ENCODE measurements at places on chromosomes 2 and 18.

GRCh38 chr2:158914066-158914465 is 54.4 kb upstream of the TANC1 start:
- DNase-seq, result no peak

DNA sequence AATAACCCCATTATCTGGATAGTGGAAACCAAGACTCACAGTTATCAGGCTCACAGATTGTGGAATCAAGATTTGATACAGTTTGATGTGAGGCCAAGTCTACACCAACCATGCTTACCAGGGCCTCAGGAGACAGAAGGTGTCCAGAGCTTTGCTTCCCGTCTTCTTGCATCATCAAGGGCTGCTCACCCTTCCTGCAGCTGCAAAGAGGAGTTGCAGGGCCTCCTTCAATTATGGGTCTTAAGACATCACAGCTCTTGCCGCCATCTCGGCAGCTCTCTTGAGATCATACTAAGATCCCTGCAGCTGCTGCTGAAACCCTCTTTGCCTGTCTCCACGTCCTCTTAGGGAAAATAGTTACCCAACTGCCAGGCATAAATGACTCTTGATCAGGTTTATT is 176.0 kb downstream of the MGAT5 start:
- no peak for DNase-seq

DNA sequence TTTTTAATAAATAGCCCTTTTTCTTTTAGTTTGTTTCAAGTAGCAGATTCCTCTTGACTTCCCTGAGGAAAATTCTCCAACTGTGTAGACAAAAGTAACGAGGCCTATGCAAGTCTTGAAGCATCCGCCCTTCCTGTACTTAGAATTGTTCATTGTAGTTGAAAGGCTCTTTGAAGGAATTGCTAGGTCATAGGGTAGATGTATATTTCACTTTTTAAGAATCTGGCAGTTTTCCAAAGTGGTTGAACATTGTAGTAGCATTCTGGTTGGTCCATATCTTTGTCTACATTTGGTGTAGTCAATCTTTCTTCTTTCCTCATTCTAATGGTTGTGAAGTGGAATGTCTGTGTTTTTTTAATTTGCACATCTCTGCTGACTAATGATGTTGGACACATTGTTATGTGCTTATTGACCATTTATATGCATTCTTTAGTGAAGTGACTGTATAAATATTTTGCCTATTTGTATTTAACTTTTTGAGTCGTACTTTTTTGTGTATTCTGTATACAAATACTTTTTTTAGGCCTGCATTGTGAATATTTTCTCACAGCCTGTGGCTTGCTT is 5.6 kb upstream of the SERPINB11 start:
- DNase-seq, result no peak

DNA sequence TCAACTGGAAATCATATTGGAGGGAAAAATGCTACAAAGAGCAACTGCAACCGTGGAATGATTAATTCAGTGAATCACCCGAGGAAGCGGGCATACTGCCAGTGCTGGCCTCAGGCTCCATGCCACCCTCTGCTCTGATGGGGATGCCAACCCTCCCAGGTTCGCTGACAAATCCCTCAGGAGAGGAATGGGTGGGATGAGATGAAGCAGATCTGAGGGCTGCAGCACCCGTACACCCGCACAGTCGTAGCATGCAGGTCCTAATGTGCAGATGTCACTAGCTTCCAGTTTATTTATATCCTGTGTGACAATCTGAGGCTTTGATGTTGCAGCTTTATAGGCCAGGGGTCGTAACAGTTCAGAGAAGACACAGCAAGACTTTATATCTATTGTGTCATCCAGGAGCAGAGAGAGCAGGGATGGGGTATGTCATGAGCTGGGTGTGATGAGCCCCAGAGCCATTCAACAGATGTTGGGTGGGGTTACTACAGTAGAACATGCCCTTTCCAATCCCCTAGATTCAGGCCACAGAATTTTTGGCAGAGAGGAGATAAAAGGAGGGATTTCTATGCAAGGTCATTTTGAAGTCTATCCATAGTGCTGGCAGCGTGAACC is 44.6 kb downstream of the DPP4 start:
- DNase-seq, result peak; percentile 49

DNA sequence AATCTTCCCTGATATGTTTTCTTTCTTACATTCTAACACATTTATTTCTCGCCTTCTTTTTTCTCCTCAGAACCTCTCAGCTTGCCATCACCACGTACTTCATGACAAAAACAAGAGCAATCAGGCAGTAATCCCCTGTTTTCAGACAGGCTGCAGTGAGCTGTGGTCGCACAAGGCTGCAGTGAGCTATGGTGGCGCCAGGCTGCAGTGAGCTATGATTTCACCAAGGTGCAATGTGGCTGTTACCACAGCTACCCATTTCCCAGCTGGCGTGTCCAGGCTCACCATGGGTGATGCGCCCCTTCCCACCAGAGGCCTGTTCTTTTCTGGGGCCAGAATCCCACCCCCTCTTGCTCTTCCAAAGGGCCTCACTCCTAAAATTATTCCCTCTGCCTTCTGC is 25.8 kb downstream of the TCF23 start:
- DNase-seq, result no peak

GRCh38 chr2:42124011-42124785 is 45.0 kb upstream of the EML4 start:
- DNase-seq, result no peak
